ENCODE measurements at places on chromosomes 2 and 18. TPM values are rescaled to one million over a fixed set of nuclear protein-coding genes. Genes with fewer than 3 reads are reported as not detected.

The SMPD4 gene
- polyA plus RNA-seq, result 15.7 TPM

- DNase-seq, result no peak
Observed at GRCh38 chr2:120254178-120254577, 1.5 kb downstream of the RALB start.

The GBX2 gene
- not detected for polyA plus RNA-seq

DNA sequence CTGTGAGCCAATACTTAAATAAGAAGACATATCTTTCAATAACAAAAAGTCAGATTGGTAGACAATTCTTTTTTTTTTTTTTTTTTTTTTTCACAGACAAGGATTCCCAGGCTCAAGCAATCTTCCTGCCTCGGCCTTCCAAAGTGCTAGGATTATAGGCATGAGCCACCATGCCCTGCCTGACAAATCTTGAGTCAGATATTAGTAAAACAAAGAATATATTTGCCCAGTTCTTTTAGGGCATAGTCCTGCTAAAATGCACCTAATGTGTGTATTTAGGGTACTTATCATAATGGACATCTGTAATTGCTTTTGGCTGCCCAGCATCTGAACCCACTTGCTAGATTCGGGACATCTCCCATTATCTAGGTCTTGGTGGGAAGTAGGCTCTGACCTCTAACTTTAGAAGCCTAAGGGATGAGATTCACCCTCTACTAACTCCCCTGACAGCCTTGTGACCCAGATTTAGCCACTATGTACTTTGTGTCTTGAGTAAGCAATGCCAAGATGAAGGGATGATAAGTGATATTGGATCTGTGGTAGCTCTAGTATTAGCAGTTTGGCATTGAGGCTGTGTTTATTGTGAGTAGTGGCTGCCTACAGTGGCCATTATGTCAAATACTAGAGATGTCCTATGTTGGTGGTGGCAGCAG is 18.5 kb upstream of the PSME4 start:
- DNase-seq, result no peak

The OSR1 gene
- 1.1 TPM for polyA plus RNA-seq

DNA sequence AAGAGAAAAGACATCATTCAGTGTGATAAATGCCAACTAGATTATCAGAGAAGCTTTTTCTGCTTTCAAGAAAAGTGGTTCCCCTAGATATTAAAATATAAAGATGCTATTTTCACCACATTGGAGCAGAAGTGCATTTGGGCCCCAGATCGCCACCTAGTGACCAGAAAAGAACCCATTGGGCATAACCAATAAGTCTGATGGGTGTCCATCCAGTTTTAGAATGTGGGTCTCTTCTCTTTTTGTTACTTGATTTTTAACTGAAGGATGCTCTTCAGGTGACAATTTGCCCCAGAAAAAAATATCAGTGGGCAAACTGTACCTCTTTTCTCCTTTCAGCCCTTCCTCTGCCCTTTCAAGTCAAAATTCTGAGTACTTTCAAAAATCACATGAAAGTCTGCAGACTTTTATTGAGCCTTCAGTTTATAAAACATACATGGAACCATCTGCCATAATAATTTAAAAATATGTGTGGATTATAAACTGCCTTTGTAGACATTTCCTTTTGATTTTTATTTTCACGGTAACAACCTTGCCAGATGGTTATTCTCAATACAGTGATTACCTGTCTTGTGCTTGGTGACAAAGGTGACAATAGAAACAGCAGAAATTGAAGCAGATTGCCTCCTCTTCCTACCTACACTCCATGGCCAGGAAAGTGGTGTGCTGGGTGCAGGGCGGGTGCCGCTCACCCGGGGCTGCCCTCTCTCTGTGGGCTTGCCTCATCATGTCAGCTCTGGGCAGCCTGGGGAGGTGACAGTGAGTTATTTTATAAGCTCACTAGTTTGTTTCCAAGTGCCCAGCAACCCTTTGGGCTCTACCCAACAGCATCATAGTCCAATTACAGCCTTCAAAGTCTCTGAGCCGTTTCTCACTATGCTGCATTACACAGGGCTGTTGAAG is 124.5 kb downstream of the DCDC2C start:
- DNase-seq, result no peak

The FRZB gene
- polyA plus RNA-seq, result 3.1 TPM

DNA sequence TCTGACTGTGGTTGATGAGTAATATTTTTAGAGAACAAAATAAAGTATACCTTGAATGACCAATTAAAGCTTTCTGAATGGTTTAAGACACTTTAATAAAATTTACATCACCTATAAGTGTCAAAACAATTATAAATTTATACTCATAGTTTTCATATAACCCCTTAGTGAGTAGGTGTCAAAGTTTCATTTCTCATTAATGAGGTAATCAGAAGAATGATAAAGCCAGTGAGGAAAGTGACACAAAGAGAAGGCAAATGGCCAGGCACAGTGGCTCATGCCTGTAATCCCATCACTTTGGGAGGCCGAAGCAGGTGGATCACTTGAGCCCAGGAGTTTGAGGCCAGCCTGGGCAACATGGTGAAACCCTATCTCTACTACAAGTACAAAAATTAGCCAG is 60.8 kb upstream of the CTLA4 start:
- DNase-seq, result no peak

DNA sequence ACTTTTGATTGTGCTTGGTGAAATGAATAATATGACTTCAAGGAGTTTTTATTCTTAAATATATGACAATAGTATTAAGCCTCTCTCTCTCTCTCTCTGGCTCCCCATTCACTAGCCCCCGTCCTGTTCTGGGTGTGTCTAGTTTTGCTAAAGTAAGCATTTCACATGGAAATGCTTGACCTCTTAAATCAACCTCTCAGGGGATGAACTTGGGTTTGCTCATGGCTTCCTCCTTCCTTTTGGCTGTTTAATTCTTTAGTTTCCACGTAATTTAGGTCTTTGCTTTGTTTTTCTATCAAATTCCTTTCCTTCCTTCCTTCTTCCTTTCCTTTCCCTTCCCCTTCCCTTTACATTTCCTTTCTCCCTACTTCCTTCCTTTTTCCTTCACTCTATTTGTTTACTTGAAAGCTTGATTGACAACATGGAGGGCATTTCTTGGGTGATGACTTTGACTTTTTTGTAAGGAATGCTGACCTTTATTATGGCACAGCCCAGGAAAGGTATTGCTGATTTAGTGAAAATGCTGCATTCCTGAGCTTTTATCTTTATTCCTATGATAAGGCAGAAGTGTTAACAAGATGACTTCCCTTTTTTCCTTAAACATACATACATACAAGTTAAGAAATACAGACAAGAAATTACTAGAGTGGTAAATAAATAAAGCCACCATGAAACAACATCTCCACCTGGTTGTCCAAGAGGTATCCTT is 3.6 kb downstream of the DPP4 start:
- no peak for DNase-seq

GRCh38 chr2:232833830-232834229 is 36.2 kb upstream of the SNORC start:
- DNase-seq, result no peak

DNA sequence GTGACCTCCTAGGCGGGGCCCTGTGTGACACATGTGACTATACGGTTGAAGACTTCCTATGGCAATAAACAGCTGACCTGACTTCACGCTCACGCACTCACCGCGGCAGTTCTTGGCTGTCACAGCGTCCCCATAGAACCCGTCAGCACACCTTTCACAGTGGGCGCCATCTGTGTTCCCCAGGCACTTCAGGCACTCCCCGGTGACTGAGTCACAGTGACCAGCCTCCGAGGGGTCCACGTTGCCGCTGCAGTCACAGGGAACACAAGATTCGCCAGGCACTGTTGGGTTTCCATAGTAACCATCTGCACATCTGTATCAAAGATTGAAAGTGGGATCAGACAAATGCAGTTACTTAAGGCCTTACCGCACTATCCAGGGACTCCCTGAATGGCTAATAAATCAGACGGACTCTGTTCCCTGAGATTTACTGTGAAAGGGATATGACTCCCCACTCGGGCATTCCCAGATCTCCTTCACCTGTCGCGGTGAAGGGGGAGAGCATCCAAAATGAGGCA is 94.5 kb downstream of the LAMA1 start:
- DNase-seq, result no peak

- DNase-seq, result no peak
Observed at GRCh38 chr2:96157649-96158553, 12.7 kb upstream of the DUSP2 start.

DNA sequence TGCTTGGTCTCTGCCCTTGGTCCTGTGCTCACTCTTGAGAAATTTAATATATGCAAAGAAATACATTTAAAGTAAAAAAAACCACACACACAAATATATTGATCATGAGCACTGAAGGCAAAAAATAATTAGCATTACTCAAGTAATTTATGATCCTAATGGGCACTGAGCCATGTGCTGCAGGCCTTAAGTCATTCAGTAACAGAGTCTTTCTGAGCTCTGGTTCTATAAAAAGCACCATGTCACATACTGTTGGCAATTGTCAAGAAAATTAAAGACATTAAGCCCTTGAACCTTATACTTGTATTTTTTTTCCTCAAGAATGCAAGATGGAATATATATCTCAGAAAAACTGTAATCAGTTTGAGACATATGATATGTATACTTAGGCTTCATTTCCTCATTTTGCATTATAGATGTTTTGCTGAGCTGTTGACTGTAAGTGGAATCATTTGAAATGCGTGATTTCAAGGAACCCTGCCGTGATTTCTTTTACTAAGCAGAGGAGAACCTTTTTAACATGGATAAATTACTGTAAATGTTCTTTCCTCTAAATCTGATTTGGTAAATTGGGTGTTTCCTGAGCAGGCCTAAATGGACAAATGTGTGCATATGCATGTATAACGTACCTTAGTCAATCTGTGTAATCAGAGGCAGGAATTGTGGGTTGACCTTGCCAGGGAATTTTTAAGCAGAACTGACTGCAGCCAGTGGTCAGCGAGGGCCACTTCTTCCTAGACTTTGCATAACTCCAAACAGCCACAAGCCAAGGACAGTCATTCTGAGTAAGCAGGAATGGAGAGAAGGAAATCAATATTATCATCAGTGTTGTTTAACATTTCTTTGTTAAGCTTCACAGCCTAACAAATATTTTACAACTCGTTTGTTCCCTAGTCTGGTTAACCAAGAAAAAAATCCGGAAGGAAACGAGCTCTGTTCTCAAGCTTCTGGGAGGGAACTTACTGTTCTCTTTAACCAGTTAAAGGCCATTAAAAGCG is 191.5 kb upstream of the ATP5MC3 start:
- DNase-seq, result no peak

GRCh38 chr2:44722026-44722625 is 219.4 kb upstream of the SIX3 start:
- no peak for DNase-seq

The IL1RL2 gene
- 0.74 TPM for polyA plus RNA-seq

- no peak for DNase-seq
Observed at GRCh38 chr2:113060796-113061195, 1.8 kb downstream of the IL36RN start.

- DNase-seq, result peak; percentile 77
Observed at GRCh38 chr2:231900486-231900942, 25.7 kb downstream of the NPPC start.

GRCh38 chr2:212939777-212940531 is 211.5 kb downstream of the IKZF2 start:
- no peak for DNase-seq

DNA sequence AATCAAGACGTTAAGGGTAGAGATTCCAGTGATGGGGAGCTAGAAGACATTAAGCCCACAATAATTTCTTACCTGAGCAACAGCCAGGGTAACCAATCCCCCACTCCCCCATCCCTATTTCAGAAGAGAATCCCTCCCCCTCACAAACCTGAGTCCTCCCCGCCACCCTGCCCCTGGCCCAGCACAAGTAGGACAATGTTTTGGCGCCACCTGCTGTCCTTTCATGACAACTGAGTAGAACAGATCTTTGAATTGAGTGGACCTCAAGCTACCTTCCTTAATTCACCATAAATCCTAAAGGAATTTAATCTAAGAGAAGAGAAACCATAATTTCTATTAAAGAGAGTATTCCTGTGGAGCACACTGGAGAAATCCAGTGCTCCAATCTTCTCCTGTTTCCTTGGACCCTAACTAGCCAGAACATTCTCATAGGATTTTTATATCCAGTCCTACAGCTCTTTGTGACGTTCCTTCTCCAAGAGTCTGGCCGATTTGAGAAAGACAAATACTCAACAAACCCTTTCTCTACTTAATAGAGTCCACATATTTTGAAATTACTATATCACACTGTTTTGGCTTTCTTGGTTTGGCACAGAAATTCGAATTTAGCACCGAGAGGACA is 41.1 kb downstream of the NHEJ1 start:
- peak; percentile 77 for DNase-seq

DNA sequence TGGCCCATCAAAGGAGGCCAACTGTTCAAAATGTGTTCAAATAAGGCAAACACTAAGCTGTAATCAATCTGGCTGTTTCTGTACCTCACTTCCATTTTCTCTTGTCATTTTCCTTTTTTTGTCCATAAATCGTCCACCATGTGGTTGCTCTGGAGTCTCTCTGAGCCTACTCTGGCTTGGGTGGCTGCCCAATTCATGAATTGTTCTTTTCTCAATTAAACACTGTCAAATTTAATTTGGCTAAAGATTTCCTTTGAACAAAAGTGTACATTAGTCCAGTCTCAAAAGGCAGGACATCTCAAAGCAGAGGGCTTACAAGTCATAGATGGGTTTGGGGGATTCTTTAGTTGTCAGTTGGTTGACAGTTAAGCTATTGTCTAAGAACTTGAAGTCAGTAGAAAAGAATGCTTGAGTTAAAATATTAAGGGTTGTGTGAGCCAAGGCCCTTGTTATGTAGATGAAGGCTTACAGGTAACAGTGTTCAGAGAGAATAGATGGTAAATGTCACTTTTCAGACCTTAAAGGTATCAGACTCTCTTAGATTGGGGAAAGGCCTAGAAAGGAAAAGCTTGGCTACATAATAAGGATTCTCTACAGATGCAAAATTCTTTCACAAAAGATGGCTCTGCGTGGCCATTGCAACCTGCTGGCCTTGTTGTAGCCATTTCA is 831.2 kb upstream of the CDH2 start:
- no peak for DNase-seq

DNA sequence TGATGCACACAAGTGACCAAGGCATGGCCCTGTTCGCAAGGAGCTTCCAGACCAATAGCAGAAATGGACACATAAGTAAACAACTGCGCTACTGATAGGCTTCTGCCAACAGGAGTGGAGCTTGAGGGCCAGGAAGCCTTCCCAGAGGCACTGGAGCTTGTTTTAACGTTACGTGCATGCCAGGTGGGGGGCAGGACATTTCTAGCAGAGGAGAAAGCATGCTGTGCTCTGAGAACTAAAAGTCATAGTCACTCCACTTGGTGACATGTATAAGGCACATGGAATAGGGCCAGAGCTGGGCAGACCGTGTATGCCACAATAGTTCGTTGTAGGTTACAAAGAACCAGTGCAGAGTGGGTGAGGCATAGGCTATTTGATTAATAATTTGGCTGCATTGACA is 184.2 kb downstream of the NEDD4L start:
- DNase-seq, result no peak

GRCh38 chr18:48637081-48637990 is 98.5 kb downstream of the CTIF start:
- DNase-seq, result no peak

- no peak for DNase-seq
Observed at GRCh38 chr2:65128297-65129190, 1.4 kb downstream of the RAB1A start.

DNA sequence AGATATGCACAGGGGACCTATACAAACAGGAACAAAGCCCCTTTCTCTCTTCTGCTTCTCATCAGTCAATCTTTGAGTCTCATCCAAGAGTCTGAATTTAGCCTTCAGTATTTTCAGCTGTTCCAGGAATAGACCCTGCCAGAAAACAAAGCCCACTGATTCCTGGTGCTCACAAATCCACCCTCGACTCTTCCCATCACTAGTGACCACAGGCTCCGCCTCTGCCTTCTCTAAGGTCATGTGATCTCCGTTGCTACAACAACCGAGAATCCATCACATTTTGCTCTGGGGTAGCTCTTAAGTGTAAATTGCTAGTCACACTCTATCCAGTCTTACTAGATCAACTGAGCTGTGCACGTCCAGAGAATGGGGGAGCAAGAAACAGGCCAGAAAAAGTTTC is 46.4 kb upstream of the SPTBN1 start:
- DNase-seq, result no peak

Data from psoas muscle (tissue), 8 donors.